NCI-H82 (cell line): ENCODE measurements at places on chromosomes 1 and 21.

DNA sequence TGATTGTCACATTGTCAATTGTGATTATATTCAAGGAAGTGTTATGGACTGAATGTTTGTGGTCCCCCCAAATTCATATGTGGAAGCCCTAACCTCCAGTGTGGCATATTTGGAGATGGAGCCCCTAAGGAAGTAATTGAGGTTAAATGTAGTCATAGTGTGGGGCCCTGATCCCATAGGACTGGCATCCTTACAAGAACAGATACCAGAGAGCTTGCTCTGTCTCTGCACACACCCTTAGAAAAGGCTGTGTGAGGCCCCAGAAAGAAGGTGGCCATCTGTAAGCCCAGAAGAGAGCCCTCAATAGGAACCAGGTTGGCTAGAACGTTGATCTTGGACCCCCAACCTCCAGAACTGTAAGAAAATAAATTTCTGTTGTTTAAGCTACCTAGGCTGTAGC is 28.1 kb downstream of the VANGL1 start:
- no peak for DNase-seq

GRCh38 chr1:167501515-167502191 is 16.7 kb downstream of the CD247 start:
- DNase-seq: peak; percentile 21

DNA sequence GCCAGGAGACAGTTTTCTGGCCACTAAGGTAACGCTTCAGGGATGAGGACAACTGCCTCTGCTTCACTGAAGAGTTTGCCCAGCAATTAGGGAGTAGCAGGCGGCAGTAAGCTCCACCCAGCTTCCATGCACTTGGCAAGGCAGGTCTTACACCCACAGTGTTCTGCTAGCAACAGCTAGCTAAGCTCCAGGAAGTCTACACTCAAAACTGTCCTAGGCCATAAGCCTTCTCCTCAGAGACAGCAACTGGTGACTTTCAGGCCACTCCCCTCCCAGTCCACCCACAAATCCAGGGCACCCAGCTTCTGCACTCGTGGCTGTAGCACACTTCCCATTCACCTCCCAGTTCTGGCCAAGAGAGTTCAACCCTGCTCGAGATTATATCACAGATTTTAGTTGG is 47.3 kb downstream of the KMO start:
- no peak for DNase-seq

DNA sequence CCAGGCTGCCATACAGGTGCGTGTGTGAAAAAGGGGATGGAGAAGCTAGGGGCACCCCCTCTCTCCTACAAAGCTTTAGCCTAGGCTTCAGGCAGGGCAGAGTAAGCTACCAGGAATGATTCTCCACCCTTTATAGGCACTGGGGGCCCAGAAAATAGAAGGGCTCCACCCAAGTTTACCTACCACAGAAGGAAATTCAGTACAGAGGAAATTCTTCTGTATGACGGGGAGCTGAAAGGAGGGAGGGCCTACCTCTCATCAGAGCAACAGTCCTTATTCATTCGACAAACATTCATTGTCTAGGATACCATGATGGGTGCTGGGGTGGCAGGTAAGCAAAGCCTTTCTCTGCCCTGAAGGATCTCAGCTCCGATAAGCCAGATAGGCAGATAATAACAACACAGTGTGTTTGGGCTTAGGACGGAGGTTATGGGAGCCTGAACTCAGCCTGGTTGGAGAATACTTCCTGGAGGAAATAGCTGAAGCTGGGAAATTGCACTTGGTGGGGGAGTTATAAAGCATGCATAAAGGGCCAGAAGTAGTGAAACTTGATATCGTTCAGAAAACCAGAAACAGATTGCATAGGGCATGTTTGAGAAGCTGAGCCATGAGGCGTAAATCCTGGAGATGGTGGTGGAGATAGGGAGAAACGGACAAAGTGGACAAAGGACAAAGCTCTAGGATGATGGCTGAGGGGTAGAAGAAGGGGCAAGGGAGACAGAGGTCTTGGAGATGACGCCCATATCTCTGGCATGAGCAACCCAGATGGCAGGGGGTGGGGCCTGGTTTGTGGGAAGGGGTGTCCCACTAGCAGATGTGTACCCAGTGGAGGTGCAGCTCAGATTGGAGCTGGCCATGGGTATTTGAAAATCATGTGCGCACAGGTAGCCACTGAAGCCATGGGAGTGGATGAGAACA is 5.3 kb upstream of the P3R3URF start:
- no peak for DNase-seq

- DNase-seq: no peak
Measured at GRCh38 chr1:208465786-208466590, 221.8 kb upstream of the PLXNA2 start.

- DNase-seq: peak; percentile 70
Measured at GRCh38 chr1:46489638-46490405, at the start of gene DMBX1. Gene DMBX1 (plus strand): TSS chr1:46489836. CDS start chr1:46507011, 17,175 bp downstream.

- peak; percentile 14 for DNase-seq
Measured at GRCh38 chr21:35932232-35932911, 128.0 kb downstream of the SETD4 start.

DNA sequence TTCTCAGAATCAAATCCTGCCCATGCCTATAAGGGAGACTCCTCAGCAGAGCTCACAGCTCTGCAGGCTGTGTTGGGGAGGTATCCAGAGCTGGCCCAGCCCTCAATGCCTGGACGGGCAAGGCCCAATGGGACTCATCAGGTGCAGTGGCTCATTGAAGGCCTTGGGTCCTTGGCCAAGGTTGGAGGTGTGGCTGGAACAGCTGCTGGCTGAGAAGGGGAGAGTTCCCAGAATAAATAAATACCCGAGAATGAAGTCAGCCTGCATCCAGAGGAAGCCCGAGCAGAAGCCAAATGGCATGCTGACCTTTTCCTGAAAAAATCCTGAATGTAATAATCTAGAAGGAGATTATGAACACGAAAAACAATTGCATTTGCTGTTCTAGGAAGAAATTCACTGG is 25.2 kb upstream of the IKBKE start:
- DNase-seq: peak; percentile 35

DNA sequence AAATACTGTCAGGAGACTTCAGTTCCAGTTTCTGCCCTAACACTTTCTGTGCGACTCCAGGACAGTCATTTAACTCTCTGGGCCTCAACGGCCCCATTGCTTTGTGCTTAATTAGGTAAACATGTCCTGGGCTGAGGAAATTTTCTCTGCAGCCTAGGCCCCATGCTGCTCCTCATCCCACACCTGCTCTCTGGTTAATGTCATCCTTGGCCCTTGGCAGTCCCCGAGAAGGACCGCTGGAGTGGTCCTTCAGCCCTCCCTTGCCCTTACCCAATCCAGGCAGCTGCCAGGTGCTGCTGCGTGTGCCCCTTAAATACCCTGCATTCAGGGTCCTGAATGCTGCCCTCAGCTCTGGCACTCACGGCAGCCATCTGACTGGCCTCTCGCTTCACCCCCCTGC is 18.7 kb downstream of the UBL4B start:
- DNase-seq: no peak

GRCh38 chr1:157517016-157517415 is 35.3 kb downstream of the FCRL5 start:
- no peak for DNase-seq
